Activated CD4-positive, CD25-positive, alpha-beta regulatory T cell treated with anti-CD3 and anti-CD28 coated beads, Interleukin-2, amount 50 U/mL, for 24 hours (primary cell): ENCODE measurements at places on chromosomes 13 and 19.

- no peak for ATAC-seq
Observed at GRCh38 chr13:26584713-26585112, 27.2 kb downstream of the WASF3 start.

- peak; percentile 84 for ATAC-seq
Observed at GRCh38 chr19:44890366-44891015, 563 bp upstream of the TOMM40 start.

- ATAC-seq = no peak
Observed at GRCh38 chr13:38914070-38914469, 76.6 kb downstream of the STOML3 start.

DNA sequence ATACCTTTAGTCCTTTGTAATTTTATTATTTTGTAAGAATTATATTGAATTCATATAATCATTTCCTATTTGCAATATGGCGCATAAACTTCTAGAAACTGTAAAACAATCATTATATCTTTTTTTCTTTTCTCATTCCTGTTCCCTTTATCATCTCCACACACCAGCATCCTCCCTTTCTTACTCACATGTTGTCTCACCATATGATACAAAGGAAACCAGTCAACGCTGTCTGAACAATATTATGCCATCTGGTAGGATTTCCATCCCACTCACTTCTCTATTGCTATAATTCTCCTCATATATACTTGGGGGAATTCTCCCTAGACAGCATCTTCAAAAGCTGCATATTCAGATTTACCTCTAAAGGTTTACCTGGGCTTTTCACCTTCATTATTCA is 389.8 kb downstream of the NDFIP2 start:
- no peak for ATAC-seq

DNA sequence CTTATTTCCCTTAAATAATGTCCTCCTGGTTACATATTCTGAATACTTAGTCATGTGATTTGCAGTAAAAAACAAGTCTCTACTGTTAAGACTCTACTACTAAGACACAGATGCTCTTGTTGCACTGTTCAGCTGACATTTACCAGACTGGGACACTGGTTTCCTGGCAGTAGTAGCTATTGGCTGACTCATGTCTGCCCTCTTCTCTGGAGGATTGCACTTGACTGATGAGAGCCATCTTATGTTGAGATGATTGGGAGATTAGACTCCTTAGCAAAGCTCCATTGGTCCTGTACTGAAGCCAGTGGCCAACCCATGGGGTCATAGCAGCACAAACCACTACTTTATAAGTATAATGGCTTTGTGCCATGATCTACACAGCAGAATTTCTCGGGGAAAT is 1672.6 kb upstream of the PCDH20 start:
- no peak for ATAC-seq

DNA sequence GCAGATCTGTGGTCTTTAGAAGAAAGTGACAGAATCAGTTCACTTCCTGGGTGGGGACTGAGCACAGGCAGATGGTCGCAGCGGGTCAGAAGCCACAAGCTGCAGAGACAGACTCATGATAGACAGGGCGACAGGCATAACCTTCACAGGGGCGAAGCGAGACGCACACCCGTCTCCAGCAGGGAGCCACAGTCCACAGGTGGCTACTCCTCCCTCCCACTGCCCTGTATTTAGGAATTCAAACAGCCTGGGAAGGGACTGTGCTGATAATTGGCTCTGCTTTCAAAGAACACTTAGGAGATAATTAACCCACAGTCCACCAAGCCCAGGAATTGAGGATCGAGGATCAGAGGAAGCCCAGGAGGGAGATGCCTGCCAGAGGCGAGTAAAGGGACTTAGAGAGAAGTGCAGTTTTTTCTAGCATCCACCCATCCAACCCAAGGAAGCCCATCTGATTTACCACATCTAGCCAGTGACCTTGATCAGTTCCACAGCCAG is 23.2 kb downstream of the RFX2 start:
- peak; percentile 46 for ATAC-seq

DNA sequence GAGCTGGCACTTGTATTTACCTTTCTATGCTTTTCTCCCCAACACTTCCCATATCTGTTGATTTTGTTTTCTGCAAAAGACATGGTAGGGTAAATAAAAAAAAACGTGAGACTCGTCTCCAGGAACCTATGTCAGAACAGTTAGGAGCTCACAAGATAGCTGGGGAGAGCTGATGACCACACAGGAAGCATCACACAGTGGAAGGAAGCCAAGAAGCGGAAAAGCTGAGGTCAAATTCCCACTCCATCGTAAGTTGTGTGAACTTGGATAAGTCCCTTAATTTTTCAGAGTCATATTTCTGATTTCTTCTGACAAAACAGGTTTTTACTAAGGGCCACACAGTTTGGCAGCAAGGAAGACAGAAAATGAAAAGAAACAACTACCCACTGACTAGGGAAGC is 199.6 kb downstream of the KLF5 start:
- no peak for ATAC-seq

DNA sequence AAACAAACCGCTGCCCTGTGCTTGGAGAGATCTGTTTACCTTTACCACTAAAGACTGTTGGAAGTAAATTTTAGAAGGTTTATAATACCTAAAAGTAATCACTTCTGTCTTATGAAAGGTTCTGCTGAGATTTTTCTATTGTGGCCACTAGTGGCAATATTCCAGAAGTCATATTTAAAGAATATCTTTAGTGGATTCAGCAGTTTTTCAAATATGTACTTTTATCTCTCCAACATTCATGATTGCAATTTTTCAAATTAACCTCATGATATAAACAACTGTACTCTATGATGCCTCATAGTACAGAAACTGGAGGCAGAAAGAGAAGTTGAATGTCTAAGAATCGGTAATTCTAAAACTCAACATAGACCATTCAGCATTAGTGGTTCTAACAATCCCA is 53.2 kb upstream of the USPL1 start:
- no peak for ATAC-seq

GRCh38 chr13:67231289-67232000 is 1.3 kb upstream of the PCDH9 start:
- ATAC-seq = no peak

GRCh38 chr13:46388846-46389245 is 1.8 kb upstream of the RUBCNL start:
- ATAC-seq = no peak

GRCh38 chr13:95296326-95296925 is 4.8 kb downstream of the ABCC4 start:
- no peak for ATAC-seq

- no peak for ATAC-seq
Observed at GRCh38 chr13:73608711-73609485, 525.3 kb downstream of the KLF12 start.

- ATAC-seq = no peak
Observed at GRCh38 chr13:33279414-33280278, 5.9 kb downstream of the STARD13 start.

DNA sequence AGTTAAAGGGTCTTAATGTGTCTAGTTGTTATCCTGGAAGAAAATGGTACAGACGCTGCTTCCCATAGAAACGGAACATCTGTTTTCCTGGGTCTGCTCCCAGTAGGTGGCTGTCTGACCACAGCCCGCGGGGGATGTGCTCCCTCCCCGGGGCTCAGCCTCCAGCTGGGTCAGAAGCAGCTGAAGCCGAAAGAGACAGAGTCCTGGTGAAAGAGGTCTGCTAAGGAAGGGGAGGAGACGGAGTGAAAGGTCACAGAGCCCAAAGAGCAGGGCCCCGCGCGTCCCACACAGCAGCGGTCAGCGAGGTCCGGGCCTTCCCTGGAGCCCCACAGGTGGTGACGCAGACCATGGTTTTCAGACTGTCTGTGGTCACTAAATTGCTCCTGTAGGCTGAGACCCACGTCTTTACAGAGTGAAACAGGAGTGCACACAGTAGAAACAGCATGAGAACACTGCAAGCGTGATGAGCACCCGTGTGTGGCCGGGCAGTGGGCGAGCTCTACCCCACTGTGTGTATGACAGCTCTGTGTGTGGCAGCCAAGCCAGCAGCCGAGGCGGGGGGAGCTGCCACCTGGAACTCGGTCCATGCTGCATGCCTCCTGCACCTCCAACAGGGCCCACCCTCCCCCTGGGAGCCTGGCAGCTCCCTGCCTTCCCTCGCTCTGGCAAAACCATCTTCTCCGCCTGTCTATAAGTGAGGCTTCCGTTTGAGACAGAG is 52.0 kb upstream of the C13orf46 start:
- ATAC-seq = no peak

DNA sequence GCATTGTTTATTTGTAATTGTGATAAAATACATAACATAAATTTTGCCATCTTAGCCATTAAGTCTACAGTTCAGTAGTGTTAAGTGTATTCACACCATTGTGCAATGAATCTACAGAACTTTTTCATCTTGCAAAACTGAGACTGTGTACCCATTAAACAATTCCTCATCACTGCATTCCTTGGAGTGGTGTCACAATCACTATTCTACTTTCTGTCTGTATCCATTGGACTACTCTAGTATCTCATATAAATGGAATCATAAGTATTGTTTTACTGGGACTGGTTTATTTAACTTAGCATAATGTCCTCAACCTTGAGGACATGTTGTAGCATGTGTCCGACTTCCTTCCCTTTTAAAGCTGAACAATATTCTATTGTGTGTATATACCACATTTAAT is 36.8 kb downstream of the UFM1 start:
- ATAC-seq = no peak

GRCh38 chr13:20714161-20714560 is 10.7 kb downstream of the IL17D start:
- ATAC-seq = no peak

DNA sequence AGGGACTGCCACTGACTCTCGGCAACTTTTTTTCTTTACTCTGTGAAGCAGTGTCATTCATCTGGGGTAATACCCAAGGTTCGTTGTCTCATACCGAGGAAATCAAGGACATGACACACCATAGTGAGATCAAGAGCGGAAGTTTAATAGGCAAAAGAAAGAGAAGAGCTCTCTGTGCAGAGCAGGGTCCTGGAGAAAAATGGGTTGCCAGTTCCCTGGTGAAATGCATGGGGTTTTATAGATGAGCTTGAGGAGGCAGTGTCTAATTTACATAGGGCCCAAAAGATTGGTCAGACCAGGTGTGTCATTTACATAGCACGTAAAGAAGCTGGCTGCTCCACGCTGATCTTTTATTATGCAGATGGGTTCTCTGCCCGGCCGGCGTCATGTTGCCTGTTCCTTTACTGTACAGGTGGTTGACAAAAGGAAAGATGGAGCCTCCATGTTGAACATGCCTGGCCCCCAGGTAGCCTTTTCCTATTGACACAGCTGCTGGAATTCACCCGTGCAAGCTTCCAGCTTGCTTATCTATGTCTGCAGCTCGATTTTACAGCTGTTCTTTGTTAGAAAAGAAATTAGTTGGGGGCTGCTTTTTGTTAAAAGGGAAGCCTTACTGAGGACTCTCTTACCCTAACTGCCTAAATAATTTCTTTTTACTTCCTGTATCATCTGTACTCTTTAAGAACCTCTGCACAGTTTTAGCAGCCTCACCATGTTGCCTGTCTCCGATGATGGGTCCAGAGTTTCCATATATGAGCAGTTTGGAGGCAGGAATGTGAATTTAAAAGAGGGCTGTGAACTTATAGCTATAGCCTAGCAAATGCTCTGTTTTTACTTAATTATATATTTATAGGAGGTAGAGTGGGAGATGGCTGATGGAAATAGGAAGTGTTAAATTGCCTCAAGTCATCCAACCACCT is 98.0 kb upstream of the DIAPH3 start:
- no peak for ATAC-seq

- peak; percentile 48 for ATAC-seq
Observed at GRCh38 chr19:510606-511100, 3.4 kb downstream of the TPGS1 start.

GRCh38 chr13:59176775-59177174 is 987.0 kb downstream of the DIAPH3 start:
- no peak for ATAC-seq

DNA sequence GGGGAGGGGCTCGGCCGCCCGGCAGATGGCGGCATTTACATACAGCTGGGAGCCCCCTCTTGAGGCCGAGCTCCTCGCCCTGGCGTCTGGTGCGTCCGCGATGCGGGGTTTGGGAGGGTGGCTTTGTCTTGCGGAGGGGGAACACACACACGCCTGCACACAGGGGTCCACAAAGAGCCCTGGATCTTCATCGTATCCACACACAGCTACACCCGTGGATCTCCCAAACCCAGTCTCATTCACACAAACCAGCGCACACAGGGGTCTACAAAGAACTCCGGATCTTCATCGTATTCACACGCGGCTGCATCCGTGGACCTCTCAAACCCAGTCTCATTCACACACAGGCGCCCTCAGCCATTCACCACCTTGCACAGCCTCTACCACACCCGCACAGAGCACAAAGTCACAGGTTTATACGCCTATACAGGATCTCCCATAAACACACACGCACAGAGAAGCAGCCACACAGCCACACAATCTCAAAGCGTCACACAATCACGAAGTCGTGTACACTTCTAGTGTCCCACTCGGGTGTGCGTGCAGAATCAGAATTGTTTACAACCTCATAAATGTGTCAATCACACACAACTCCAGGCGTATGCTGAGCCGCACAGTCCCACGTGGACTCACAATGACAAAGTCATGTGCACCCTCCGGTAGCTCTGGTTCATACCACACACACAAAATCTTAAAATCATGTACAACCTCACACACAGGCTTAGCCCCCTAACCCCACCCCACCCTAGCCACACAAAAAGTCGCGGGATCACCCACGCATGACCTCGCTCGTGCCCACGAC is 550 bp upstream of the DLL3 start:
- ATAC-seq = peak; percentile 16

DNA sequence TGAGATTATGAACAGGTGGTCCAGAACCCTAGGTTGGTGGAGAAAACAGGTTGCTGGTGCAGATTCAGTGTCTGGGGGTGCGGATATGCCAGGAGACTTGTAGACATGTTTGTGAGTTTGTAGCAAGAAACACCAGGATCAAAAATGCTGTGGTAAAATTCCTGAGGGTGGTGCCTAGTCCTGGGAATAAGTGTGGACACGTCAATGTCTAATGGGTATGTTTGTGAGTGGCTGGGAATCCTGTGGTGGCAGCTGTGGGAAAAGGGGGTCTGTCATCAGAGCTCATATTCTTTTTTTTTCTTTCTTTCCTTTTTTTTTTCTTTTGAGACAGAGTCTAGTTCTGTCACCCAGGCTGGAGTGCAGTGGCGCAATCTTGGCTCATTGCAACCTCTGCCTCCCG is 7.2 kb downstream of the ZNF708 start:
- no peak for ATAC-seq

GRCh38 chr13:98483601-98484288 is 93.2 kb downstream of the STK24 start:
- ATAC-seq = no peak

- ATAC-seq = no peak
Observed at GRCh38 chr13:58085274-58085673, 453.7 kb downstream of the PCDH17 start.

GRCh38 chr19:38402967-38403674 is at the start of gene FAM98C:
TSS of gene FAM98C (plus strand) at chr19:38403093. CDS start at chr19:38403154, 61 bp downstream.
- ATAC-seq = peak; percentile 98

GRCh38 chr13:31807090-31807541 is 67.8 kb downstream of the RXFP2 start:
- ATAC-seq = peak; percentile 65

DNA sequence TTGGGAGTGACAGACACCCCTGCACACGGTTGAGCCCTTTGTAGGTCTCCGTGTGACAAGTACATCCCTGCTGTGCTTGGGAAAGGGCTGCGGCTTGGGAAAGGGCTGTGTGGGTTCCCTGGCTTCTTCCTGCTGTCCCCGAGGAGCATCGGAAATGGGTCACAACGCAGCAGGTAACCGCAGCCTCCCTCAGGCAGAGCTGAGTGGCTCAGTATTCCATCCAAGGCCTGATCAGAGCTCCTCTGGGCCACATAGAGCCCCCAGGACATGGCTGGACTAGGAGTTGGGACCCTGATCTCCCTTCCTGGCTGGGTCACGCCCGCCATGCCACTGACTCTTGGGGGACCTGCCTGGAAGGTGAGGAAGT is 16.3 kb downstream of the TECR start:
- no peak for ATAC-seq

- ATAC-seq = no peak
Observed at GRCh38 chr19:16591803-16592556, 19.8 kb upstream of the SLC35E1 start.
